Nucleus accumbens (tissue), 56 donors: ENCODE measurements at places on chromosomes 4 and X.

- no peak for DNase-seq
Observed at GRCh38 chr4:75555294-75556164, at the start of gene ODAPH. ODAPH (plus strand) TSS chr4:75556066; CDS start chr4:75556083, 17 bp downstream.

GRCh38 chr4:69092980-69093568 is 3.2 kb upstream of the UGT2B7 start:
- DNase-seq = no peak

GRCh38 chr4:187309456-187309855 is 585.8 kb upstream of the FAT1 start:
- DNase-seq = no peak

- DNase-seq = no peak
Observed at GRCh38 chr4:125547836-125548235, 233.1 kb downstream of the FAT4 start.

DNA sequence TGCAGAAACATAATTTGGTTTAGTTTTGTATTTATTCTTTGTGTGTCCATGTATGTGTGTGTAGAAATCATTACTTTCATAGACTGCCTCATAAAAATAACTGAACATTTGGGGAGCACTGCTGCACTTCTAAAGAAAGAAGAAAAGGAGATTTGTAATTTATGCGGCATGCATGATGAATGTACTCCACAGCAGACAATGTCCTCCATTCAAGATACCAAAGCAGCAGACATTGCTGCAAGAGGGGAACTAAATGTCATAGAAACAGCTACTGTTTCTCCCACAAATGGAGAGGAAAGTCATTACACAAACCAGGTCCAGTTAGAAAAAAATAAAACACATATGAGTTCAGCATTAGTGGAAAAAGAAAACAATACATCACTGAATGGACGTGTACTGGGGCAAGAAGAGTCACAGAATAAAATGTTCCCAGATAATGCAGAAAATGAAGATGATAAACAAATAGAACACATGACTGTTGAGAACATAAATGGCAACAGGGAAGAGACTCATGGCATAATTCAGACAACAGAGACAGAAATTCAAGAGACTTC is 2.6 kb downstream of the DTHD1 start:
- DNase-seq = no peak

- DNase-seq = no peak
Observed at GRCh38 chr4:26531491-26532116, 41.3 kb upstream of the CCKAR start.

DNA sequence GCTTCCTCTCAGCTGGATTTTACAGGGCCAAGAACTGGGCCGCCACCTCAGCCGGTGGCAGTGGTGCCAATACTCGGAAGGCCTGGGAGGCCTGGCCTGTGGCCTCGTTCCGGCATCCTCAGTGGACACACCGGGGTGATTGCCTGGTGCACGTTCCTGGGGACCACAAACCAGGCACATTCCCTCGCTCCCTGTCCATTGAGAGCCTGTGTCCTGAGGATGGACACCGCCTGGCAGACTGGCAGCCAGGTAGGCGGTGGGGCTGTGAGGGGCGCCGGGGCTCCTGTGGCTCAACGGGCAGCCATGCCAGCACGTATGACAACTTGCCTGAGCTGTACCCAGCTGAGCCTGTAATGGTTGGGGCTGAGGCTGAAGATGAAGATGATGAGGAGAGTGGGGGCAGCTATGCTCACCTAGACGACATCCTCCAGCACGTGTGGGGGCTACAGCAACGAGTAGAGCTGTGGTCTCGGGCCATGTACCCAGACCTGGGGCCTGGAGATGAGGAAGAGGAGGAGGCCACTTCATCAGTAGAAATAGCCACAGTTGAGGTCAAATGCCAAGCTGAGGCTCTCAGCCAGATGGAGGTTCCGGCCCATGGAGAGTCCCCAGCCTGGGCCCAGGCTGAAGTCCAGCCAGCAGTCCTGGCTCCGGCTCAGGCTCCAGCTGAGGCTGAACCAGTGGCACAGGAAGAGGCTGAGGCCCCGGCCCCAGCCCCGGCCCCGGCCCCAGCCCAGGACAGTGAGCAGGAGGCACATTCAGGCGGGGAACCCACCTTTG is 70.4 kb downstream of the STARD8 start:
- no peak for DNase-seq

DNA sequence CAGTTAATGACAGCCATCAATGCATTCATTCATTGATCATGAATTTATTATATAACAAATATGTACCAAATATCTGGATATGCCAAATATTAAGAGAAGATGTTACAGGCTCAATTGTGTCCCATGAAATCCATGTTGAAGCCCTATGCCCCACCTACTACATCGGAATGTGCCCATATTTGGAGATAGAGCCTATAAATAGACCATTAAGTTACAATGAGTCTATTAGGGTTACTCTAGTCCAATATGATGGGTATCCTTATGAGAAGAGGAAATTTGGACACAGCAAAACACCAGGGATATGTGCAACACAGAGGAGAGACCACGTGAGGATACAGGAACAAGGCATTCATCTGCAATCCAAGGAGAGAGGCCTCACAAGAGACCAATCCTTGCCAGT is 634.5 kb downstream of the DMD start:
- DNase-seq = no peak

- DNase-seq = no peak
Observed at GRCh38 chrX:138775517-138775916, 64.0 kb upstream of the FGF13 start.

- no peak for DNase-seq
Observed at GRCh38 chr4:133465022-133465421, 315.9 kb downstream of the PCDH10 start.

DNA sequence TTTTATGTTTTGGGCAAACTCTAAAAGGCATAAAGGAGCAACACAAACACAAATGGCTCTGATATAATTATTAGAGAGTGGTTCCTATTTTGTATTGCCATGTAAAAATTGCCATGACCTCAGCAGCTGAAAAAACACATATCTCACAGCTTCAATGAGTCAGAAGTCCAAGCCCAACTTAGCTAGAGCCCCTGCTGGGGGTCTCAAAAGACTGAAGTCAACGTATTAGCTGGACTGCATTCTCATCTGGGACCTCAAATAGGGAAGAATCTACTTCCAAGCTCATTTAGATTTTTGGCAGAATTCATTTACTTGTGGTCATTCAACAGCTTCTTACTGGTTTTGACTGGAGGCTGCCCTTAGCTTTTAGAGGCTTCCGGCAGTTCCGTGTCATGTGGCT is 47.4 kb downstream of the FREM3 start:
- no peak for DNase-seq
